NCI-H1105 (cell line): ENCODE measurements at places on chromosomes 16 and 17.

GRCh38 chr17:79778504-79779083 lies 646 bp downstream of the CBX2 start:
- peak; percentile 56 for DNase-seq

DNA sequence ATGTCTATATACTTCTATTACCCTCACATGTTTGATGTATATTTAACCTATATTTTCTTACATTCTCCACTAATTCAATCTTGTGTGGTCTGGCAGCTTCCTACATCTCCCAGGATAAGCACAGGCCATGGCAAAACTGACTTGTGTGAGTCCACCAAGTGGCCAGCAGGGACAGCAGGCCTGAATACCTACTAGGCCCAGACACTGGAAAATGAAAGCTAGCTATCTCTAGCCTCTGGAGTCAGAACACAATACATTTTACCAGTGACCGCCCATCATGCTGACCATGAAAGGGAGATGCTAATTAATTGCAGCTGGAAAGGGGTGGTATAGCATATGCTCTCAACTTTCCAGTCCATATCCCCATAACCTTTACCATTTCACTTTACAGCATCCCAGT lies 132.3 kb downstream of the PCTP start:
- no peak for DNase-seq

- no peak for DNase-seq
Observed at GRCh38 chr16:71629278-71630016, 3.5 kb downstream of the MARVELD3 start.

- DNase-seq = no peak
Observed at GRCh38 chr17:17455173-17455572, 21.6 kb upstream of the MED9 start.

- no peak for DNase-seq
Observed at GRCh38 chr17:48100160-48100559, 1.1 kb downstream of the CBX1 start.

DNA sequence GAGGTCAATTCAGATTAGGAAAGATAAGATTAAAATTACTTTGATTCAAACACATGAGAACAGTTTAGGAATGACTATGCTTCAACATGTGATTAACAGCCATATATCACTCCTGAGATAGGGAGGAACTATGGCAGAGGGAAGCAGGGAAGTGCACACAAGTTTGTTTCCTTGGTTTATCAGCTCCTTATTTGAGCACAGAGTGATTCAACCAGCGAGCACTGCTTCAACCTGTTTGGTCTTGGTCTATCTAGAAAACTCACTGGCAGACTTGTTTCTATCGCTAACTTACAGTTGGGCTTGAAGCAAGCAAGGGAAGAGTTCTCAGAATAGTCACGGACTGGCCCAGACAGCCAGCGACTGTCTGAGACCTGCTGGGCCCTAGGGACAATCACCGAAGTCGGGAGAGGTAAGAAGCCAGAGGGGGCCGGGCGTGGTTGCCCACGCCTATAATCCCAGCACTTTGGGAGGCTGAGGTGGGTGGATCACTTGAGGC lies 23.5 kb downstream of the TUBG1 start:
- DNase-seq = no peak

DNA sequence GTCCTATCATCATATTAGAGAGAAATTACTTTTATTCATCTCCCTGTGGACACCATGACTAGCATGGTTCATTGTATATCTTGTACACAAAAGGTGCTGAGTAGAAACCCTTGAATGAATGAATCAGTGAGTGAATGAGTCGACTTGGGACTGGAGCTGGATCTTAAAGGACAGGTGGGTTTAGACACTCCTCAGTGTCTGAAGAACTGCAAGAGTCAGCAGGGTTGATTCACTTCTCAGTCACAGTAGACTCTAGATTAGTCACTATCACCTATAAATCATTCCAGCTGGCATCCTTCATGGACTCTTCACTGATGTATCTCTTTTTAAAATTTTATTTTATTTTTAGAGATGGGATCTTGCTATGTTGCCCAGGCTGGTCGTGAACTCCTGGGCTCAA lies 30.1 kb upstream of the PMFBP1 start:
- no peak for DNase-seq

DNA sequence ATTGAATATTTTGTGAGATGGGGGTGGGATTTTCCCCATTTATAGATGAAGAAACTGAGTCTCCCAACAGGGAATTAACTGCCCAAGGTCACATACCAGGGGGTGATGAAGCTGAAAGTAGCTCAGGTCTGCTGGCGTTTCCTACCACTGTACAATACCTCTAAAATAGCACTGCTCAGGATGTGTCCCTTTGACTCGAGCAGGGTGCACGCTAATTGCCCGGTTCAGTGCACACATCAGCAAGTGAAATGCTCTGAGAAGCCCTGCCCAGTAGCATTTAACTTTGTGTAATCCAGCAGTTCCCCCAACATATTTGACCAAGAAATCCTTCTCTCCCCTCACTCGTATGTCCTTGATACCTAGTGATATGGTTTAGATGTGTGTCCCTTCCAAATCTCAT lies 50.1 kb upstream of the DDX52 start:
- no peak for DNase-seq

DNA sequence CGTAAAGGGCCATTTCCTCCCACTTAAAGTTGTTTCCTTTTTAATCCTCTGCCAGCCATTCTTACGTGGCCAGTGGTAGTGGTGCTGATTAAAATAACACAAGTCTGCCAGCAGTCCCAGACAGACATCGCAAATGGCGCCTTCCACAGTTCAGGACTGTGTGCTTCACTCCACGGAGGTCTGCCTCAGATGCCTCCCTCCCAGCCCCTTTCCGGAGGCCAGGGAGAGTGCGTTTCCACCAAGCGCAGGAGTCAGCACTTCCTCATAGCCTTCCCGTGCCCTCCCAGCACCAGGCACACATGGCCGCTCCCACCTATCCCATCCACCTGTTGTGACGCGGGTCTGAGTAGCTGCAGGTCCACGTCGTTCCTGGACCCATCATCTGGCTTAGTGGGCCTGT lies 205.6 kb downstream of the RPTOR start:
- DNase-seq = no peak

DNA sequence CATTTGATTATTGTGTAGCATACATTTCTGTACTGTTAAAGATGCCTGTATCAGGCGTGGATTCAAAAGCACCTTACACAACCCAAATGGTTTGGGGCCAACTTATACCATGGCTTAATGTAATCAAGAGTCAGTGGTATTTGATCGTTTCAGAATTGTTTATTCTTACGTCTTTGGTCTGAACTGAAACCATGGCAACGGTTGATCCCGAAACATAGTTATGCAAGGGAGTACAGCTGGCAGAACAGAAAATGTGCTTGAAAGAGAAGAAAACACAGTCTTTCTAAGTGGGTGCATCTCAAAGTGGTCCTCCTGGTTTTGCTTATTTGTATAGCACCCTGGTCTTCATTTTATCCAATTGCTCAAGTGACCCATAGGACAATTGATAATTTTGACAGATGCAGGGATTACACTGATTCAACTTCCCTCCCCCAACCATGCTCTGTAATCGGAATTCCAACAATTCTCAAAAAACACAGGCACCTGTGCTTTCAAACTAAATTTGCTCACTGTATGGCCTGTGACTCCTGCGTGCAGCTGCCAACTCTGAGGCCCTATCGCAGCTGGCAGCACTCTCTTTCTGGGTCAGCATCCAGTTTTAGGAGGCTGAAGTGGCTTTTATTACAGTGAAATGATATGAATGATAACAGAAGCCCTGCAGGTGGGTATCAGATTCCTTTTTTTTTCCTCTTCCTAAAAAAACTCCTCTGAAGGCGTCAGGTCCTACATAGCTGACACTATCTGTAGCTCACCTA lies 77.0 kb upstream of the AXIN2 start:
- peak; percentile 63 for DNase-seq

GRCh38 chr16:24769806-24770205 lies 40.4 kb downstream of the TNRC6A start:
- no peak for DNase-seq

GRCh38 chr17:7856011-7856810 lies 1.1 kb downstream of the NAA38 start:
- peak; percentile 59 for DNase-seq
